Cortex of kidney (tissue), 1 donor: ENCODE measurements at places on chromosomes 3 and 15.

DNA sequence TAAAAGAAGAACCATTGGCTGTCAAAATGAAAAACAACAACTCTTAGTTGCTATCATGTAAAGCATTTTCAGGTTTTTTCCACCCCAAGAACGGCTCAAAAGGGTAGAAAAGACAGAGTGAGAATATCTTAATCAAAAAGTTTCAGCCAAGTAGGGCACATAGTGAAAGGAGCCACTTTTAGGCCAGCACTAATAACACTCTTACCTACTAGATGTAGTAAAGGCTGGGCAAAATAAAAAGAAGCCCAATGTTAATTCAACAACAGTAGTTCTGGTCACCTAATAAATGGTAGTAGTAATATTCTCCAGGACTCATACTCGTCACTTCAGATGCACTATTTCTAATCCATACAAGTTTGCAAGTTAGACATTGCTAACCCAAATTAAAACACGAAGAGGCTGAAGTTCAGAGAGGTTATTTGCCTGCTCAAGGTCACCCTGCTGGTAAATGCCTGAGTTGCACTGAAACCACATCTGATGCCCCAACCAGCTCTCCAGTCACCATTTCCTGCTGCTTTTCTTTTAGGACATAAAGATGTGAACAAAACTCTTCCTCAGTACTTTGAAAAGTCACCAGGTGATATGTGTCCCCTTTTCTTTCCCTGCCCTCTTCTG, 7.5 kb downstream of the GOLIM4 start:
- no peak for DNase-seq

DNA sequence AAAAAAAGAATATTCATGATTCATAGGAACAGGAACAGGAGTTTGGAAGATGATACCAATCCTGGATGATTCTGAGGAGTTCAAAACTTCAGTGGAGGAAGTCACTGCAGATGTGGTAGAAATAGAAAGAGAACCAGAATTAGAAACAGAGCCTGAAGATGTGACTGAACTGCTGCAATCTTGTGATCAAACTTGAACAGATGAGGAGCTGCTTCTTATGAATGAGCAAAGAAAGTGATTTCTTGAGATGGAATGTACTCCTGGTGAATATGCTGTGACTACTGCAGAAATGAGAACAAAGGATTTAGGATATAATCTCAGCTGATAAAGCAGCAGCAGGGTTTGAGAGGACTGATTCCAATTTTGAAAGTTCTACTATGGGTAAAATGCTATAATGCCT, 72.7 kb downstream of the GSK3B start:
- no peak for DNase-seq

GRCh38 chr15:100847194-100847593, 32.4 kb upstream of the ALDH1A3 start:
- no peak for DNase-seq

GRCh38 chr15:55770261-55770660, 27.3 kb upstream of the PRTG start:
- DNase-seq: no peak
